ENCODE measurements at places on chromosomes 5 and 9. TPM values are rescaled to one million over a fixed set of nuclear protein-coding genes. Genes with fewer than 3 reads are reported as not detected.

GAS1 gene
- total RNA-seq: 48.3 TPM

PTGES gene
- 48.9 TPM for total RNA-seq

AQP7 gene
- 0.34 TPM for total RNA-seq

AK8 gene
- total RNA-seq: 0.47 TPM

FOXD4L3 gene
- not detected for total RNA-seq

GFRA3 gene
- not detected for total RNA-seq

KIAA1191 gene
- total RNA-seq: 41.8 TPM

KCNIP1 gene
- not detected for total RNA-seq

TAF11L3 gene
- total RNA-seq: not detected

FST gene
- total RNA-seq: 29.1 TPM

PDE8B gene
- not detected for total RNA-seq

C9orf50 gene
- total RNA-seq: under 0.01 TPM

COL15A1 gene
- 1.1 TPM for total RNA-seq

LCP2 gene
- total RNA-seq: not detected

GABRA1 gene
- total RNA-seq: not detected

PDE6A gene
- total RNA-seq: not detected

ZNF454 gene
- total RNA-seq: 2.8 TPM

GDA gene
- total RNA-seq: not detected

PCDHB11 gene
- 0.69 TPM for total RNA-seq

DND1 gene
- 0.17 TPM for total RNA-seq

CDC14B gene
- 29.9 TPM for total RNA-seq

ARHGEF28 gene
- total RNA-seq: 2.5 TPM

PITX1 gene
- 4.1 TPM for total RNA-seq

UBTD2 gene
- total RNA-seq: 17.1 TPM

PCDHB3 gene
- 0.16 TPM for total RNA-seq

KIF4B gene
- total RNA-seq: 0.09 TPM

PRUNE2 gene
- total RNA-seq: 11.3 TPM

DPYSL3 gene
- 115 TPM for total RNA-seq

FGD3 gene
- not detected for total RNA-seq

SIT1 gene
- not detected for total RNA-seq

ARID3C gene
- total RNA-seq: not detected

CTSV gene
- 0.16 TPM for total RNA-seq

NAIP gene
- 5.0 TPM for total RNA-seq

CMYA5 gene
- total RNA-seq: 5.9 TPM

RGMB gene
- total RNA-seq: 14.7 TPM

PKD2L2 gene
- not detected for total RNA-seq

HMGCR gene
- 54.4 TPM for total RNA-seq

PAX5 gene
- total RNA-seq: not detected

APBA1 gene
- total RNA-seq: 5.7 TPM

IL31RA gene
- 0.77 TPM for total RNA-seq

TMEM252 gene
- total RNA-seq: not detected

ACOT12 gene
- 0.17 TPM for total RNA-seq

DAB2 gene
- 79.3 TPM for total RNA-seq

BTNL3 gene
- total RNA-seq: not detected

CCDC187 gene
- under 0.01 TPM for total RNA-seq

Measured in bronchial smooth muscle cell (primary cell).